Right cardiac atrium (tissue), 5 donors: ENCODE measurements at places on chromosomes 11 and 22. TPM values are rescaled to one million over a fixed set of nuclear protein-coding genes. Genes with fewer than 3 reads are reported as not detected.

OR5A1 gene
- polyA plus RNA-seq = not detected

TBCEL gene
- 6.2 TPM for polyA plus RNA-seq

APOBEC3H gene
- polyA plus RNA-seq = 0.25 TPM

CRYBA4 gene
- polyA plus RNA-seq = not detected

CD3E gene
- 0.50 TPM for polyA plus RNA-seq

ZNF215 gene
- polyA plus RNA-seq = 0.14 TPM

VWCE gene
- 0.70 TPM for polyA plus RNA-seq

OTOG gene
- polyA plus RNA-seq = not detected

APOL1 gene
- 13.6 TPM for polyA plus RNA-seq

LRRC74B gene
- polyA plus RNA-seq = not detected

ST13 gene
- 71.1 TPM for polyA plus RNA-seq

TRIM51 gene
- not detected for polyA plus RNA-seq

GSTP1 gene
- 501 TPM for polyA plus RNA-seq

OR5AL1 gene
- not detected for polyA plus RNA-seq

YAP1 gene
- 32.0 TPM for polyA plus RNA-seq

GRCh38 chr11:126466236-126467045, 111.0 kb downstream of the ST3GAL4 start:
- DNase-seq = peak; percentile 37

DNA sequence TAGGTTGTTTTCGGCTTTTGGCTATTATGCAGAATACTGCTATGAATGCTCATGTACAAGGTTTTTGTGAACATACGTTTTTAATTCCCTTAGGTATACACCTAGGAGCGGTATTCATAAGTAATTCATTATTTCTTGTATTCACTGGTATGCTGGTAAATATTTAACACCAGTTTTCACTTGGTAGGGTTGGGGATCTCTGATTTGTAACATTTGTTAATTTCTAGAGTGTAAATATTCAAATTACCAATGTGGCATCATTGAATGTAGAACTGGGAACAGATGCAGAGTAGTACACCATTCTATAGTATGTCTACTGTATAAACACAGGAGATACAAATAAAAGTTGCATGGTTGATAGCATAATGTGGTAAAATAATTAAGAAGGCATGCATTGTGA, 16.3 kb downstream of the GVQW3 start:
- no peak for DNase-seq

GRCh38 chr11:2929950-2930703, 907 bp upstream of the PHLDA2 start:
- DNase-seq = peak; percentile 63

DNA sequence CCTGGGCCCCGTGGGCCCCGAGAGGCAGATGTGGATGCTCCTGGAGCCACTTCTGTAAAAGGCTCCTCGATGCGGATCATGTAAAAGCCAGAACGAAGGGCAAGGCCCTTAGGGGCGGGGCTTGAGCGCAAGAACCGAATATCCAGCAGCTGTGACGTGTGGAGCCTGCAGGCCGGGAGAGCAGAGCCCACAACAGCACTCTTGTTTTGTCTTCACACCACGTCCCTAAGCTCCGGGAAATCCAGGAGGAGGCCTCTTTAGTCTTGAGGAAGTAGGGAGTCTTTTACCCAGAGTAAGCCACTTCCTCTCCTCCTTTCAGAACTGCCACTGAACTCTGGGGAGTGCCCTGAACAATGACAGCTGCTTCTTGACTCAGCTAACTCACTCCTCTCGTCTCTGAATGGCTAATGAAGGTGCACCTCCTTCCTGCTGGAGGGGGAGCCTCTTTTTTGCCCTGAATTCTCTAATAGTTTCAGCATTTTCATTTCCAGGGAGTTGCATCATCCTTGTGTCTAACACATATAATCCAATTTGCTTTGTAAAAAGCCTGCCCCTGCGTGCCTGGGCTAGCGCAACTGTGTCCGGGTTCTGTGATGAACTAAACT, 12.5 kb downstream of the L3MBTL2 start:
- peak; percentile 94 for DNase-seq

GRCh38 chr11:15913261-15913660, 443.1 kb downstream of the SOX6 start:
- DNase-seq = no peak

- no peak for DNase-seq
Measured at GRCh38 chr22:17963015-17963414, 61.3 kb downstream of the MICAL3 start.

- no peak for DNase-seq
Measured at GRCh38 chr22:24060375-24060788, 49.3 kb downstream of the CABIN1 start.

DNA sequence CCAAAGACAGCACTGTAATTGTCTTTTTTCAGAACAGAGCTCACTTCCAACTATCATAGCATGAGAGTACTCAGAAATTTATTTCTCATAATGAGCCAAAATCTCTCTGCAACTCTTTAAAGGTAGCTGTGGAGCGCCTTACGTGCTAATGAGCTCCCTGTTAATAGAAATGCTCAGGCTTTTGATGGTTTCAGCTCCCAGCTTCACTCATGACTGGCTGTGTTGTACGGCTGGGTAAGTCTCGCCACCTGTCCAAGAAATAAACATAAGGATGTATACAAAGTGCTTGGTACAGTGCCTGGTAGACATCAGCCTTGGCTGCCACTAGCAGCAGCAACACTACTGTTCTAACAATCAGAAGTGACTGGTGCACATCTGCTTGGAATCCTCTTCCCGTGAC, 109.4 kb downstream of the LDLRAD3 start:
- no peak for DNase-seq

DNA sequence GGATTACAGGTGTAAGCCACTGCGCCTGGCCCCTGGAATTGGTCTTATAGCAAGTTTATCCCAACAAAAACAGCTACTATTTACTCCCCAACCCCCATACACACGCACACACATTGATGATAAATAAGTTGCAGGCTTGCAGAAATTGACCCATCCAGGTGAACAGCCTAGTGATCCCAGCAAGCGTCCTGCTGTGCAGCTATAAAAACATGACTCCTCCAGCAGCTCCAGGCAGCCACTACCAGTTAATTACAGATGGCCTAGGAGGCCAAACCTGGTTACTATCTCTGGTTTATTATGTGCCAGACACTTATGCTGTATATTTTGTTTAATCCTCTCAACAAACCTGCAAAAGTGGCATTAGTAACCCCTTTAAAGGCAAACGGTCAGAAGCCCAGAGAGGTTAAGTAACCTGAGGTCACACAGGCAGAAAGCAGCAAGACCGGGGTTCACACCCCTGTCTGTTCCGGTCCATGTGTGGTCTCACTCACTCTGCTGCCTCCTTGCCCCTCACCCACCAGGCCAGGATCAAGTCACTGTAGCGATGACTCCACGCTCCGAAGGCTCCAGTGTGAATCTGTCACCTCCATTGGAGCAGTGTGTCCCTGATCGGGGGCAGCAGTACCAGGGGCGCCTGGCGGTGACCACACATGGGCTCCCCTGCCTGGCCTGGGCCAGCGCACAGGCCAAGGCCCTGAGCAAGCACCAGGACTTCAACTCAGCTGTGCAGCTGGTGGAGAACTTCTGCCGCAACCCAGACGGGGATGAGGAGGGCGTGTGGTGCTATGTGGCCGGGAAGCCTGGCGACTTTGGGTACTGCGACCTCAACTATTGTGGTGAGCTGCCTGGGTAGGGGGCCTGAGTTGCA, 6.6 kb downstream of the F2 start:
- DNase-seq = no peak

- no peak for DNase-seq
Measured at GRCh38 chr11:86202013-86202336, 42.6 kb upstream of the EED start.

DNA sequence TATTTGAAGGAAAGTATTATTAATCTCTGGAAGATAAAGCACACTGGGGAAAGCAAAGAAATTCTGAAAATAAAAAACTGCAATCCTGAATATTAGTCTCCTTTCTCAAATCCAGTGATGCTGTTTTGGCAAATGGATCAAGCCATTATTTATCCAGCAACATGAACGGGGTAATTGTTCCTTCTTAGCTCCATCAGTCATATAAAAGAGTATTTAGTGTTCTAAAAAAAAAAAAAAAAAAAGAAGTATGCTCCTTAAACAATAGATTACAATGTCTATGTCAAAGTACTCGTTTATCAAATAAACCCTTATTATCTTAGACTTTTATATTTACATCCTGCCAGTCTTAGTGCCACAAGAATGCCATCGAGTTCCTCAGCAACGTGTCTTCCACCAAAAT, 1.3 kb downstream of the RDX start:
- no peak for DNase-seq

GRCh38 chr11:29309992-29310391, 706.8 kb downstream of the KCNA4 start:
- DNase-seq = no peak

DNA sequence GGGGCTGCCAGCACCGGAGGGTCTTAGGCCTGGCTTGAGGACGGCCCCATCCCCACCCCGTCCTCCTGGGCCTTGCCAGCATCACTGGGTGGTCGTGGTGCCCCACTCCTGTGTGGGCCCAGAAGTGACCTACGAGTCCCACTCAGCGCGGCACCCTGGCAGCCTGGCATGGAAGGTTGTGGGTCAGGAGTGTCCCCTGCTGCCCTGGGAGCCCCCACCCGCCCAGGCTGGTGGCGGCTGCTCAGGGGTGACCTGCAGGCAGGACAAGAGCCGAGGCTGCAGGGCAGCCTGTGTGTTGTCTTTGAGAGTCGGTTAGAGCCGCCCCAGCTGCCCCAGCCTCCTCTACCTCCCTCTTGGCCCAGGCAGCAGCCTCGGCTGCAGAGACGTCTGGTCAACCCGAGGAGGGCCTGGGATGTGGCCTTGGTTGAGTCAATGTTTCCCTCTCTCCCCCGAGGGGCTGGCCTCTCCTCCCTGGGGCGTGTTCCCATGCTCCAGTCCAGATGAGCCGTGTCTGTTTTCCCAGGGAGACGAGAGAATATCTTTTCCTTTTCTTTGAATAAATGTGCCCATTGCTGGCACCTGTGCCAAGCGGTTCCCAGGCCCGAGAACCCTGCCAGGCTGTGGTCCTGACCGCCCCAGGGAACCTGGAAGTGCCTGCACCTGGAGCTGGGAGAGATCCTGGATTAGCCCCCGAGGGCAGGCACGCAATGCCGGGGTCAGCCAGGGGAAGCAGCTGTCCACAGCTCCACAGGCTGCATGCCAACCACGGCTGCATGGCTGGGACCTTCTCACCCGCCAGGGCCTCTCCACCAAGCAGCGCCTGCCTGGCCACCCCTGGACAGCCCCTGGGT, 35.7 kb upstream of the MUC5AC start:
- no peak for DNase-seq

DNA sequence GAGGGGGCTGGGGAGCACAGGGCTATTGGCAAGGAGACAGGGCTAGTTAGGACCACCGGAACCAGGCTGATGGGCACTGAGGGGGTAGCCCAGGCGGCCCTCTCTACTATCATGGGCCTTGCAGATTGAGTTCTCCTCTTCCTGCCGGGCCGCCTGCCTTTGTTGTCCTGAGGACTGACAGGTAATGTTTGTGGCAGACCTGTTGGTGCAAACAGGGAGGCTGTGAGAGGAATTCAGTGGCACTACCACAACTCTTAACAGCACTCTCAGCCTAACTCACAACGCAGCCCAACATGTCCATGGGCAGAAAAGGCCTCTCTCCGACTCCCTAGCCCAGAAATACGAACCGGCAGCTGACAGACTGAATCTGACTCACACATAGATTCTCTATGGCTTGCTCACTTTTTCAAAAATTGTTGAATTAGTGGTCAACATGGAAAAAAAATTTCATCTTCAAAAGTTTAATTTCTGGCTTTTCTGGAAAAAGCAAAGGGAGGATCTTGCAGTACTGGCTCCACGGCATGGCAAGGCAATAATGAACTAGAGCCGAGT, 11.4 kb downstream of the KCNJ5 start:
- DNase-seq = no peak

GRCh38 chr11:132671851-132672370, 860.4 kb downstream of the OPCML start:
- no peak for DNase-seq

DNA sequence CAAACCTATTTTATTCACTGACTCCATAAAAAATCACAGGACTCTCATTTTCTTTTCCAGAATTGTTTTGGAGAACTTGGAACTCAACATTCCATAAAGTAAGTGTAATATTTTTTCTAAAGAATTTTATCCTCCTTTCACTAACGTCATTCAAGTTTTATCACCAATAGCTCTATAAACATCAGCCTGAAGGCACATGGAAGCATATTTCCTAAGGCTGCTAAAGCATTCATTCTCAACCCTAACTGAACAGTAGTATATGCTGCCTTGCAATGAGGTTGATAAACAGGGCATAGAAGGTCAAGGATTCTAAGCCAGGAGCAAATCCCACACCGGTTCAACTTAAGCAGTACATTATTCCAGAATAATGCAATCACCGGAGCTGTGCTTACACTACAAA, 273.9 kb downstream of the RAB38 start:
- no peak for DNase-seq

DNA sequence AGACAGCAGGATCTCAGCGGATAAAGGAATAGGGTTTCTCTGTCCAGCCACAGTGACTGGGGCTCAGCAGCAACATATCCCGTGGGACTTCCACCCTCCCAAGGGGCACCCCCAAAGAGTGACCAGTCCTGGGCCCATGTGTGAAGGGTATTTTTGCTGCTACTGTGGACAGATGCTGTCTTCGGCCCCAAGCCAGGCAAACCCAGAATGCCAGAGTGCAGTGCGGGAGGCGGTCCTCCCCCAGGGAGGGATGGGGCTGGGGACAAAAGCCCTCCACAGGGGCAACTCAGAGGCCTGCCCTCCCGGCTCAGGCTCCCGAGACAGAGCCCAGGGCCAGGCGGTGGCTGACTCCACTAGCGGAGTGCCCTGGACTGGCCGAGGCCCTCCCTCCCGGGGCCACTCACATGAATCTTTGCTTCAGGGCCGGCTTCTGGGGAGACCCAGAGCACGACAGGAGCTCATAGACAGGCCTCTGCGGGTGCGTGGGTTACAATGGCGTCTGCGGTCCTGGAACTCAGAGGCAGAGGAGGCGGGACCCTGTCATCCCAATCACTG, 34.7 kb upstream of the WNT7B start:
- peak; percentile 71 for DNase-seq

DNA sequence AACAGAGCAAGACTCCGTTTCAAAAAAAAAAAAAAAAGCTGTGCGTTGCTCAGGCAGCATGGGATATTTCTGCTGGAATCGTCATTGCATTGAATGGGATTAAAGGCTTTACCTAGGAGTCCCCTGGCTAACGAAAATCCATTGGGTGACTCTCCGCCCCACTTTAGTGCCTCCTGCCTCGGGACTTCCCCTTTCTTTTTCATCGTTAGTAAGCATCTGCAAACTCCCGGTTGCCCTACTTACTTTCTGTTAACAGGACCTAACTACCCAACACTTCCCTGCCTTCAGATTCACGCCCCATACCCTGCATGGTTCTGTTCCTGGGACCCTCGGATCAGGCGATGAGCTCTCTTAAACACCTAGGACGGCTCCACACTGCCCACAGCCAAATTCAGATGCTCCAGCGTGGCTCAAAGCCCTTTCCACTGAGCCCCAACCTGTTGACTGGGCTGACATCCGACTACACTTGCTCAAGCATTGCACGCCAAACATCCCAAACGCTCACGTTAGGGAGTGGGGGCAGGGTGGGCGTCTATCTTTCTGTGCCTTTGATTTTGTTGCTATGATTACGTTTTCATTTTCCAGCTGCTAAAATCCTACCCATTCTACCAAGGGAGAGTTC, 143.8 kb downstream of the ST3GAL4 start:
- no peak for DNase-seq

- peak; percentile 98 for DNase-seq
Measured at GRCh38 chr22:31107178-31107893, at the start of gene SELENOM. SELENOM (minus strand) TSS chr22:31107568; CDS start chr22:31107505, 63 bp downstream.
